Mesothelial cell of epicardium (in vitro differentiated cells): ENCODE measurements at places on chromosomes 7 and 10. TPM values are rescaled to one million over a fixed set of nuclear protein-coding genes. Genes with fewer than 3 reads are reported as not detected.

- H3K36me3 ChIP-seq, result no peaks in the 10 kb centered on the region
- DNase-seq, result no peak
- no peak overlapping the region for H3K4me3 ChIP-seq
- H3K27ac ChIP-seq, result peak overlapping the region; percentile 54
- peaks cover 49% of the 10 kb centered on the region for H3K4me1 ChIP-seq
Measured at GRCh38 chr7:79286181-79286580, 167.3 kb downstream of the MAGI2 start.

AVL9 gene
- total RNA-seq, result 36.8 to 39.6 TPM (median 38.5 TPM) in 3 replicates

DNA sequence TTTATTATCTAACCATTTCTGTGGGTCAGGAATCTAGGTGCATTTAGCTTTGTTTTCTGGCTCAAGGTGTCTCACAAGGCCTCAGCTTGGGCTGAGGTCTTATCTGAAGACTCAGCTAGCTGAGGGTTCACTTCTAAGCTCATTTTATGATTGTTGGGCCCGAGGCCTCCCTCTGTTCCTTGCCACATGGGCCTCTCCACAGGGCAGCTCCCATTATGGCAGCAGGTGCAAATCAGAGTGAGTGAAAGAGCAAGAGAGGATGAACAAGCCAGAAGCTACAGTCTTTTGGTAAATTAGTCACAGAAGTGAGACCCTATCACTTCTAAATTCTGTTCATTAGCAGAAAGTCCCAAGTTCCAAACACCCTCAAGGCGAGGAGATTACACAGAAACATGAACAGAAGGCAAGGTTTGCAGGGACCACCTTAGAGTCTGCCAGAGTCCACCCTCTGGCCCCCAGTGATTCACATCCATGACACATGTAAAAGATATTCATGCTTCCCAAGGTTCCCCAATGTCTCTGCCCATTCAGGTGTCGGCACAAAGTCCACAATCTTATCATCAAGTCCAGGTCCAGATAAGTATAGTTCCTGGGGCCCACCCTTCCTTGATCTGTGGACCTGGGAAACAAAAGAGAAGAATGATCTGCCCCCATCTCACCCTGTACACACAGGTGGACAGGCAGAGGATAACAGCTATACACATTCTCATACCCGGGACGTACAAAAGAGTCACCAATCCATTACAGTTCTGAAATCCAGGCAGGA lies 23.7 kb downstream of the FIGNL1 start:
- no peak for DNase-seq
- no peaks in the 10 kb centered on the region for H3K36me3 ChIP-seq
- no peak overlapping the region for H3K27ac ChIP-seq
- H3K27me3 ChIP-seq, result no peaks in the 10 kb centered on the region
- H3K4me1 ChIP-seq, result no peaks in the 10 kb centered on the region

DNA sequence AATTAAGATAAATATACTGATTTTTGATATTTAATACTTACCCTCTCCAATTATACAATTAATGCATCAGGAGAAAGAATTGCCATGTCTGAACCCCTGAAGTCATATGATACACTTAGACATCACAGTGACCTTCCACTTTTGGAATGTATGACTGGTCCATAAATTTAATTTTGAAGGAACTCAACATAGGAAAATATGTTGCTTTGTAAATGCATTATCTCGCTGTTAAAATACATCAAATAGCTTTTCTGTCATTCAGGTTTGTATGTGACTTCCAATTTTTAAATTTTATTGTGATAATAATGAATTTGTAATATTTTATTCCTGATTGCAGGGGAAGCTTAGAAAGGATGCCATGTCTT lies 631.9 kb upstream of the ANKRD30A start:
- H3K4me3 ChIP-seq, result no peak overlapping the region
- DNase-seq, result no peak

- no peak for DNase-seq
- no peak overlapping the region for H3K27ac ChIP-seq
- H3K4me1 ChIP-seq, result peaks cover 12% of the 10 kb centered on the region
- no peak overlapping the region for H3K4me3 ChIP-seq
- H3K27me3 ChIP-seq, result no peaks in the 10 kb centered on the region
- H3K36me3 ChIP-seq, result no peaks in the 10 kb centered on the region
Measured at GRCh38 chr7:136526408-136527105, 341.9 kb upstream of the CHRM2 start.

CALHM3 gene
- total RNA-seq, result not detected in 3 replicates

DNA sequence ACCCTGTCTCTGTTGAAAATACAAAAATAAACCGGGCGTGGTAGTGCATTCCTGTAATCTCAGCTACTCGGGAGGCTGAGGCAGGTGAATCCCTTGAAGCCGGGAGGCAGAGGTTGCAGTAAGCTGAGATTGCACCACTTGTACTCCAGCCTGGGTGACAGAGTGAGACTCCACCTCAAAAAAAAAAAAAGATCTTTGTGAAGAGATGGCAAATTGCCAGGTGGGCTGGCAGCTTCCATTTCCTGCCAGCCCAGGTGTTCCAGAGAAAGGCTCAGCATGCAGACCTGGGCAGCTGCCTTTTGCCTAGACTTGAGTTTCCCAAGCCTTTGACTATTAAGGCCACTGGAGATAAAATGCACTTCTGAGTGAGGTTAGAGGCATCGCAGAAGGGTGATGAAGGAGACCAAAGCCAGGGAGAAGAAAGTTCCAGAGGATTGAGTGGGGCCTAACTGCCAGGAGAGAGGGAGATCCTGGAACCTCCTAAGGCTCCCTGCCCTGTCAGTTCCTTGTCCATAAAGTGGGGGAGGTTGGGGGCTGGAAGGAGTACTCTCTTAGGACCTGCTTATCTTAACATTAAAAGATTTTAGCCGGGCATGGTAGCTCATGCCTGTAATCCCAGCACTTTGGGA lies 10.0 kb upstream of the DDIT4 start:
- H3K4me3 ChIP-seq, result no peak overlapping the region
- peak overlapping the region; percentile 85 for H3K27ac ChIP-seq
- no peaks in the 10 kb centered on the region for H3K36me3 ChIP-seq
- H3K4me1 ChIP-seq, result peaks cover 54% of the 10 kb centered on the region

DNA sequence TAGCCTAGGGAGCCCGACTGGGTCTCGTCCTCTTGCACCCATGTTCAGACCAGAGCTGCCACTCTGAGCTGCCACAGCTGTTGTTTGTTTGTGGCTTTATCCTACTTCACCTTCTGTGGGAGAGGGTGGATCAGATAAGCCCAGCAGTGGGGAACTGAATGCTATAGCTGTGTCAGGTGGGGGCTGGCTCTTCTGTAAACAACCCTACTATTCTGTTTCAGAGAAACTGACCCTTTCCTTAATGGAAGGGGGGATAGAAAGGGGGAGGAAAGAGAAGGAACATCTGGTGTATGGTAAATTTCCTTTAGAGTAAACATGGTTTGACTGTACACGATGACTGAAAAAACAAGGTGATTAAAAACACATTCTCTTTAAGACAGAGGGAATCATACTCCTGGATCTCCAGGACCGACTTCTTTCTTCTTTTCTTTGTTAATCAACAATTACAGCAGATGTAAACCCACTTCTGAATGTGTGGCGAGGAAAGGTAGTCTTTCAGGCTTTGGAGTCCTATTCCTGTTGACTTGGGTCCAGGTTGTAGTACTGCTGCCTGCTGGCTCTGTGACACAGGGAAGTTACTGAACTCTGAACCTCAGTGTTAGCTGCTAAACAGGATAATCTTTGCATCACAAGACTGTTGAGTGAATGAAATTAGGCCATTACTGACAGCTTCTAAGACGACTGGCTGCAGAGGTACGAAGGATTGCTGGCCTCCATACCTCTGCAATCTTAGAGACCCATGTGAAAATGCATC lies 6.0 kb downstream of the PRXL2A start:
- H3K4me1 ChIP-seq, result peaks cover 90% of the 10 kb centered on the region
- no peaks in the 10 kb centered on the region for H3K36me3 ChIP-seq
- no peaks in the 10 kb centered on the region for H3K27me3 ChIP-seq
- no peak for DNase-seq
- H3K4me3 ChIP-seq, result peak overlapping the region; percentile 47
- peak overlapping the region; percentile 88 for H3K27ac ChIP-seq

ACTL6B gene
- total RNA-seq, result not detected in 3 replicates

- peaks cover 17% of the 10 kb centered on the region for H3K4me1 ChIP-seq
- no peaks in the 10 kb centered on the region for H3K36me3 ChIP-seq
- H3K4me3 ChIP-seq, result no peak overlapping the region
- H3K27me3 ChIP-seq, result no peaks in the 10 kb centered on the region
- H3K27ac ChIP-seq, result no peak overlapping the region
Measured at GRCh38 chr10:4635883-4636282, 190.1 kb upstream of the AKR1E2 start.

GRCh38 chr7:149625340-149625946 lies 127.8 kb upstream of the ZNF746 start:
- peak overlapping the region; percentile 74 for H3K27ac ChIP-seq
- H3K4me3 ChIP-seq, result peak overlapping the region; percentile 85
- DNase-seq, result peak; percentile 61
- peaks cover 35% of the 10 kb centered on the region for H3K4me1 ChIP-seq
- H3K27me3 ChIP-seq, result peaks cover 9% of the 10 kb centered on the region
- peaks cover 8% of the 10 kb centered on the region for H3K36me3 ChIP-seq

DNA sequence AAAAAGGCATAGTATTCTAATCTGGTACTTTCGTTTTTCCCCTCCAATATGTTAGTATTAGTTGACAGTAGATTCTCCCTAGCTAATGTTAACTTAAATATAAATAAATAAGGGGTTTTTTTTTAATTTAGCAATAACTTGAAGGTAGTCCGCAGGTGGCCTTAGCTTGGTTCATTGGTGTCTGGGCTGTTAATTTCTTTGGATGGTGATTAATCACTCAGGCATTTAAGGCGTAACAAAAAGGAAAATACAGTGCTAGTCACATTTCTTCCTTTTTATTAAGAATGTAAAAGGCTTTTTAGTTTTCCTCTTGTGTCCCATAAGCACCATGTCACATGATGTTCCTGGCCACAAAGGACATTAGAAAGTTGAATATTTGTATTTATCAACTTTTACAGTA lies 161.0 kb upstream of the POT1 start:
- DNase-seq, result no peak
- H3K27me3 ChIP-seq, result no peaks in the 10 kb centered on the region
- H3K4me1 ChIP-seq, result peaks cover 12% of the 10 kb centered on the region
- H3K4me3 ChIP-seq, result no peak overlapping the region
- no peak overlapping the region for H3K27ac ChIP-seq
- H3K36me3 ChIP-seq, result no peaks in the 10 kb centered on the region
